Activated CD4-positive, alpha-beta T cell treated with anti-CD3 and anti-CD28 coated beads for 24 hours (primary cell): ENCODE measurements at places on chromosomes 16 and 17.
A peak's percentile ranks its signal among the peaks of the same experiment; 100 is the strongest.

- DNase-seq: peak; percentile 4
Observed at GRCh38 chr17:596763-597644, 117.6 kb downstream of the VPS53 start.

GRCh38 chr17:14086189-14086588 lies 16.9 kb downstream of the COX10 start:
- DNase-seq: no peak

DNA sequence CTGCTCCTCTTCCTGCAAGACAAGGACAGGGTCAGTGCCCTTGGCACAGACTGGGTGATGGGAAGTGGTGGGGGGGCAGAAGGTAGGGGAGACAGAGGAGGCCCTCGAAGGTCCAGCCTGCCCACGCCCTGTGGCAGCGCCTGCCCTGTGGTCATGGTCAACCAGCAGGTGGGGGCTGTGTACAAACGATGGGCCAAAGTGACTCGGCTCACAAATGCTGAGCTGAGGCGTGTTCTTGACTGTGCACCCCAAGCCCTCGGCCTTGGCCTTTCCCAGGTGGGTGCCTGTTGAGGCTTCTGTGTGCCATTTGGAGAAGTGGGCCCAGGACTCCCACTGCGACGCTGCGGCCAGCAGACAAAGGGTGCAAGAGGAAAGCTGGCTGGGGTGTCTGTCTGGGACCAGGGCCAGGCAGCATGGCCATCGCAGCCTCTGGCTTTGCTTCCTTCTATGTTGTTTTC lies 22.6 kb downstream of the MXRA7 start:
- no peak for DNase-seq

DNA sequence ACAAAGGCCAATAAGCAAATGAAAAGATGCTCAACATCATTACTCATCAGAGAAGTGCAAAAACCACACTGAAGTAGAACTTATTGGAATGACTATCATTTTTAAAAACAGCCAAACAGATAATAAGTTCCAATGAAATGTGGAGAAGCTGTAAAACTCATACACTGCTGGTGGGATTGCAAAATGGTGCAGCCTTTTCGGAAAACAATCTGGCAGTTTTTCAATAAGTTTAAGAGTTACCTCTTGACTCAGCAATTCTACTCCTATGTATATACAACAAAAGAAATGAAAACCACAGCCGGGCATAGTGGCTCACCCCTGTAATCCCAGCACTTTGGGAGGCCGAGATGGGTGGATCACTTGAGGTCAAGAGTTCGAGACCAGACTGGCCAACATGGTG lies 49.3 kb downstream of the AKAP10 start:
- DNase-seq: no peak

DNA sequence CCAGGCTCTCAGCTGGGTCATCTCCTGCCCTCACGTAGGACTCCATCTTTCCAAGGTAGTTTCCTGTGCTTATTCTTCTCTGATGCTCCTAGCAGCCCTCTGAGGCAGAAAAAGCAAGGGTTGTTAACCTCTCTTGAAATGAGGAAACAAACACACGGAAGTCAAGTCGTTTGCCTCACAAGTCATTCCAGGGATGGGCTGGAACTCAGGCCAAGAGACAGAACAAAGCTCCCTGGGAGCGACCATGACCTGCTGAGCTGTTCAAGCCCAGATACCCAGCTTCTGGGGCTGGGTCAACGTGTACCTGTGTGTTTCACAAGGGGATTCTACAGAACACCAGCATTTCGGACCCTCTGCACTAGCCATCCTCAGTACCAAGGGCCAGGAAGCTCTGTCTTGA lies 28.1 kb downstream of the SRL start:
- no peak for DNase-seq

DNA sequence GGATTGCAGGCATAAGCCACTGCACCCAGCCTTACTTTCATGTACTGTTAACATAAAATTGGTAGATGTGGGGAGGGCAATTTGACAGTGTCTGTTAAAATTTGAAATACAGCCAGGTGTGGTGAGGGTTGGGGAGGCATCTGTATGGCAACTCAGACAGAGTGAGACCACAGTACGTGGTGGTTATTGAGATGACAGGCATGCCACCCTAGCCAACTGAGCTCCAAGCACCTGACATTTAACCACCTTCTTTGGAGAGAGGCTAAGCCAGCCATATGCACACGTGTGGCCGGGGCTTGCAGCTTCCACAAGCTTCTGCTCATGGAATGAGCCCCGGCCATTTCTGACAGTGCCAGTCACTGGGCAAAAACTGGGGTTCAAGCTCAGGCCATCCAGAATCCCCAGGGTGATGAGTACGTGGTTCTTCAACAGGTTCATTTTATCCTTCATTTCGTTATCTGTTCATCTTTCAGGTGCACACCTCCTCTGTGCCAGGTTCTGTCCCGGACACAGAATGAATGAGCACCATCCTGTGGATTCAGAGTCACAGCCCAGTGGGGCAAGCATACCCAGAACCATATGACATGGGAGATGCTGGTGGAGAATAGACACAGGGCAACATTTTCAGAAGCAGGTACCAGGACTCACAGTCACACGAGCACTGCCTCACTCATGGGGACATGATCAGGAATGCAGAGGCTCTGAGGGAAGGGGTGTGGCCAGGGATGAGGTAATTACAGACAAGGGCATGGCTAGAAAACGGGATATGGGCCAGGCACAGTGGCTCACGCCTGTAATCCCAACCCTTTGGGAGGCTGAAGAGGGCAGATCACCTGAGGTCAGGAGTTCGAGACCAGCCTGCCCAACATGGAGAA lies 36.2 kb downstream of the C16orf82 start:
- DNase-seq: no peak

DNA sequence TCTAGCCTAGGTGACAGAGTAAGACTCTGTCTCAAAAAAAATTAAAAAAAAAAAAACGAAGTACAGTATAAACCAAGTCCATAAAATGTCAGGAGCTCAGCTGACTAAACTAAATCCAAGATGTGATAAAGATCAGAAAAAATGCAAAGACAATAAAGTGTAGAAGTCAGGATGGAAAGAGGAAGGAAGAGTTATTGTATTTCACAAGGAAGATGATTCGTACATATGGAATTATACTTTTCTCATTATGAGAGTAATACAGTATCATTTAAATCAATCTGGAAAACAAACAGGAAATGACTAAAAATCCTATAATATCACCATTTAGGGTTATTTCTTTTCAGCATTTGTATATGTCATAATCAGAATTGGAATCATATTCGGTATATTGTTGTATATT lies 11.4 kb upstream of the APOH start:
- DNase-seq: no peak

GRCh38 chr16:86063760-86064405 lies 164.9 kb downstream of the IRF8 start:
- DNase-seq: no peak

GRCh38 chr17:77049440-77049839 lies 91.3 kb upstream of the SEC14L1 start:
- DNase-seq: no peak

DNA sequence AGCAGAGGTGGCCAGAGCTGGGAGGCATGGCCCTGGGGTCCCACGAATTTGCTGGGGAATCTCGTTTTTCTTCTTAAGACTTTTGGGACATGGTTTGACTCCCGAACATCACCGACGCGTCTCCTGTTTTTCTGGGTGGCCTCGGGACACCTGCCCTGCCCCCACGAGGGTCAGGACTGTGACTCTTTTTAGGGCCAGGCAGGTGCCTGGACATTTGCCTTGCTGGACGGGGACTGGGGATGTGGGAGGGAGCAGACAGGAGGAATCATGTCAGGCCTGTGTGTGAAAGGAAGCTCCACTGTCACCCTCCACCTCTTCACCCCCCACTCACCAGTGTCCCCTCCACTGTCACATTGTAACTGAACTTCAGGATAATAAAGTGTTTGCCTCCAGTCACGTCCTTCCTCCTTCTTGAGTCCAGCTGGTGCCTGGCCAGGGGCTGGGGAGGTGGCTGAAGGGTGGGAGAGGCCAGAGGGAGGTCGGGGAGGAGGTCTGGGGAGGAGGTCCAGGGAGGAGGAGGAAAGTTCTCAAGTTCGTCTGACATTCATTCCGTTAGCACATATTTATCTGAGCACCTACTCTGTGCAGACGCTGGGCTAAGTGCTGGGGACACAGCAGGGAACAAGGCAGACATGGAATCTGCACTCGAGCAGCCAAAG lies 2.3 kb downstream of the CSF3 start:
- no peak for DNase-seq

DNA sequence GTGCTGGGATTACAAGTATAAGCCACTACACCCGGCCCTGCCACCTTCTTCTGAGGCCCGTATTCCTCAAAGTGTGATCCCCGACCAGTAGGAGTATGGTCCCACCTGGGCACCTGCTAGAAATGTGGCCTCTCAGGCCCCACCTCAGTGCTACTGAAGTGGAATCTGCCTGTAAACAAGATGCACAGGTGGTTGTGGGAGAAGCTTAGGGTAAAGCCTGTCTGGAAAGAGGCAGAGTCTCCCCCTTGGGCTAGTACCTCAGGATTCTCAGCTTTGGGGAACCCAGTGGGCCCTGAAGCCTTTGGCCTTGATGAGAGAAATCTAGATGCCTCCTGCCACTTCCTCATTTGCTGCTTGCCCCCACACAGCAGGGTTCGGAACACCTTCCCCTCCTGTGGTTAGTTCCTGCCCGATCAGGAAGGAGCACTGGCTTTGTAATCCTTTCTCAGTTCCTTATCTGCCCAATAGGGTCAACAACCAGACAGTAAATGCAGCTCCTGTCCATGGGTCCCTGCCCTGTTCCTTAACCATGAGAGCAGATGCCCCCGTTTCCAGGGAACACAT lies 25.2 kb downstream of the TK2 start:
- DNase-seq: no peak

- no peak for DNase-seq
Observed at GRCh38 chr17:22600644-22601298, 908.4 kb downstream of the KCNJ18 start.

DNA sequence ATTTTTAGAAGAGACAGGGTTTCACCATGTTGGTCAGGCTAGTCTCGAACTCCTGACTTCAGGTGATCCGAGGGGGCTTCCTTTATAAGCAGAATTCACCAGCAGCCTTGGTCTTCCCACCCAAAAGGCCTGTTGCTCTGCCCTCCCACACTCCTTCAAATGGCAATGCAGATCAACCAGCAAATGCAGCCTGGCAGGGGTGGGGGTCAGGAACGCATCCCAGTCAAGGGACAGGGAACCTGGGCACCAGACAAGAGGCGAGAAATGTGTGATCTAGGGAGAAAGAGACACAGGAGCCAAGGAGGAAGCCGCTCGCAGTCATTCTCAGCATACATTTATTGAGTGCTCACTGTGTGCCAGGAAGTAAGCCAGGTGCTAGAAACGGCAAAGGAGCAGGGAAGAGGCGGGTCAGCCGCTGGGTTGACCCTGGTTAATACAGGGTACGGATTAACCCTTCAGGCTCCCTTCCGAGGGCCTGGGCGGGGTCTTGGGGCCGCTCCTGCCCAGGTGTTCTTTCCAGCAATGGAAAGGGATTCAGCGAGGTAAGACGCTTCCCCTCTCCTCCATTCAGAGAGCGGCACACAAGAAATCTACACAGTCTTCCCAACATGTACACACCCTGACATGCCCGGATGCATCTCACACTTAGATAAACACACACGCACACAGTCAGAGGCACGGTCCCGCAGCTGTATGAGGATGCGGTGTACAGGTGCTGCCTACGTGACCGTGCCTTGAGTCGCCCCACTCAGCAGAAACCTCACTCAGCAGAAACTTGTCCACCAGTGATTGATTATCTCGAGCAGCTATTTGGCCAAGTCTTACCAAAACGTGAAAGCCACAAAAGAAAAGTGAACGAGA lies 6.6 kb upstream of the PITPNA start:
- DNase-seq: no peak

DNA sequence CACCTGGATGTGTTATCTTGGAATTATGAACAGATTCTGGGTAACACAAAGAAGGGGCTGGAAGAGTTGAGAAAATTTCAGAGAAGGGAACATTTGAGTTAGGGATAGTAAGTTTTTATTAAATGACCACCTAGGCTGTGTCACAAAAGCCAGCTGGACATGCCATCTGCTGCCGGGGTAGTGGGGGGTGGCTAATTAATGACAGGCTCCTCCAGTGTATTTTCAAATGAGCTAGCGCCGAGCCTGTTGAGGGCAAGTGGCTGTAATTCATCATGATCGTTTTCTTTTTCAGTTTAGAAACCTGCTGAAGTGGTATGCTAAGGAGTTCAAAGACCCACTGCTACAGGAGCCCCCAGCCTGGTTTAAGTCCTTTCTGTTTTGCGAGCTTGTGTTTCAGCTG lies 6.2 kb downstream of the TMEM97 start:
- no peak for DNase-seq

GRCh38 chr16:87860553-87861299 lies 8.6 kb downstream of the SLC7A5 start:
- DNase-seq: no peak

- DNase-seq: peak; percentile 15
Observed at GRCh38 chr16:19389246-19389645, 28.4 kb upstream of the TMC5 start.

- no peak for DNase-seq
Observed at GRCh38 chr17:78027121-78027520, 68.6 kb downstream of the TNRC6C start.

- no peak for DNase-seq
Observed at GRCh38 chr17:27466376-27466742, 10.1 kb downstream of the KSR1 start.

- no peak for DNase-seq
Observed at GRCh38 chr16:63652091-63652490, 1469.8 kb downstream of the CDH11 start.

GRCh38 chr16:18799500-18799899 lies 1.8 kb downstream of the ARL6IP1 start:
- no peak for DNase-seq

DNA sequence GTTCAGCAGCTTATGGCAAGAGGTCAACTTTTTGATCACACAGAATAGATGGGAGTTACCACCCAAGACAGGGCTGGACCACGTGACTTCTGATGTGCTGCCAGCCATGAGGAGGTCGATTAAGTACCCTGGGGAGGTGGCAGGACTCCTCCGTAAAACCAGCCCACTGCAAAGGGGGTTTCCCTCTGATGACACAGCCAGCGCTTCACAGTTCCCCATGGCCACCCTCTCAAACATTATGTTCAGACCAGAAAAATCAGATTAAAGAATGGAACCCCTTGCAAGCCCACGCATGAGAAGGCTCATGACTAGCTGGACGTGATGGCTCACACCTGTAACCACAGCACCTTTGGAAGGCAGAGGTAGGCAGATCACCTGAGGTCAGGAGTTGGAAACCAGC lies 222.9 kb downstream of the CPPED1 start:
- DNase-seq: no peak

DNA sequence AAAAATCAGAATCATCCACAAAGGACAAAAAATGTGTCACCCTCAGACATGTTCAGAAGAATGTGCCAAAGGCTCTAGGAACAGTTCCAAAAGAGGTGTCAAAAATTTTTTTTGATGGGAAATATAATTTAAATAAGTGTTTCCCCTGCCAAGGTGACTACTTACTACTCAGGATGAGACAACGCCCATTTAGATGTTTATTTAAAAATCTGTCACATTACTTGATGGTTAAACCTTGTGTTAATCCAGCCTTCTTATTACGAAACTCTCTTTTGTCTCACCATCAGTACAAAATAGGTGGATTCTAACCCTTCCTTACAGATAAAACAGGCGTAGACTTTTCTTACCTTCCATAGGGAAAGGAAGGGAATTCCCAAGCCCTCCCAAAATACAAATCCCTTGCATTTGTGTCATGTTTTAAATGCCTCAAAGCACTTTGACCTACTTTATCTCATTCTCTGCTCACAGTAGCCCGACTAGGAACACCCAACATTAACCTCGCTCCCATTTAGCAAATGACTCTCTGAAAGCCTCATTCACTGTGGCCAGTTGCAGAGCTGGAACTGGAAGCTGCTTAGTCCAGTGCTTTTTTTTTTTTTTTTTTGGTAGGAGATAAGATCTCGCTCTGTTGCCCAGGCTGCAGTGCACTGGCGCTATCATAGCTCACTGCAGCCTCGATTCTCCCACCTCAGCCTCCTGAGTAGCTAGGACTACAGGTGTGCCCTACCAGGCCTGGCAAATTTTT lies 5.8 kb upstream of the GNA13 start:
- DNase-seq: no peak
